ENCODE measurements at places on chromosomes 6 and 20.

GRCh38 chr6:2462831-2463230 lies 217.4 kb upstream of the GMDS start:
- H3K27me3 ChIP-seq, result no peaks in the 10 kb centered on the region
- DNase-seq, result no peak
- H3K36me3 ChIP-seq, result no peaks in the 10 kb centered on the region
- H3K4me3 ChIP-seq, result no peak overlapping the region
- no peaks in the 10 kb centered on the region for H3K4me1 ChIP-seq
- no peak overlapping the region for H3K27ac ChIP-seq

- H3K4me3 ChIP-seq, result no peak overlapping the region
- no peaks in the 10 kb centered on the region for H3K27me3 ChIP-seq
- peak; percentile 69 for DNase-seq
- H3K4me1 ChIP-seq, result peaks cover 3% of the 10 kb centered on the region
Observed at GRCh38 chr6:6724539-6725467, 136.3 kb downstream of the LY86 start.

- no peak for DNase-seq
- H3K27me3 ChIP-seq, result no peaks in the 10 kb centered on the region
- no peak overlapping the region for H3K27ac ChIP-seq
- peaks cover 18% of the 10 kb centered on the region for H3K4me1 ChIP-seq
- H3K36me3 ChIP-seq, result no peaks in the 10 kb centered on the region
Observed at GRCh38 chr6:72559067-72559466, 62.8 kb upstream of the KCNQ5 start.

DNA sequence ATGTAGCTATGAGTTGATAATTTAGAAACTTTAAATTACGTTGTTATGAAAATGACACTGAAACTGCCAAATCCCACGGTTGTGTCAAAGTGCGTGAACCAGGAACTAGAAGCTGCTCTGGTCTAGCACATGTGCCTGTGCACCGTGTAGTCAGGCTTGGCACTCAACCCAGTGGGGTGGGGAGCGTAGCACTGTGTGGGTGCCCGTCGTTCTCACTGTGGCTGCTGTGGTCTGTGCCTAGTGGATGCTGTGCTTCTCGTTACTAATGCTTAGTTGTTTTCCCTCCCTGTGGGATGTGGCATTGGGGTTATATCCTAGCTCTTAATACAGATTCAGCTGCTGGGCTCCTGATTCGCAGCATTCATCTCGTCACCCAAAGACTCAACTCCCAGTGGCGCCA lies 46.2 kb upstream of the ADIG start:
- no peaks in the 10 kb centered on the region for H3K4me1 ChIP-seq
- H3K27ac ChIP-seq, result no peak overlapping the region
- no peak for DNase-seq
- no peaks in the 10 kb centered on the region for H3K27me3 ChIP-seq

DNA sequence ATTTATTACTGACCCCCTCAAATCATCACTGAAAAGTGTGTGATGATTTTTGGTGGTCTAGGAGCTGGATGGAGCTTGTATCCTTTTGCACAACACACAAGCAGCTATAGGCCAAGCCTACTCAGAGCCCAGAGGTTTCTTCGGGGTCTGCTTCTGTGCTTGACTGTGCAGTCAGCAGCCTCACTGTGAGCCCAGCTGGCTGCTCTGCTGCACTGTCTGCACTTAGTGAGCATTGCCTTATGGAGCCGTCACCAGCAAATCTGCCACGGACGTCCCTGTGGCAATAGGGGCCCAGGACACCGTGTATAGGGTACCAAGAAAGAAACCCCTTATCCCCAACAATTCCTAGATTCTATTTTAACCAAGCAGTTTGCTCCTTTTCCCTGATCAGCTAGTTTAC lies 38.6 kb upstream of the GMPR start:
- DNase-seq, result no peak
- no peaks in the 10 kb centered on the region for H3K36me3 ChIP-seq
- peaks cover 58% of the 10 kb centered on the region for H3K27me3 ChIP-seq
- no peak overlapping the region for H3K27ac ChIP-seq
- H3K4me3 ChIP-seq, result no peak overlapping the region
- peaks cover 7% of the 10 kb centered on the region for H3K4me1 ChIP-seq

GRCh38 chr6:13412639-13413465 lies 74.5 kb downstream of the GFOD1 start:
- no peaks in the 10 kb centered on the region for H3K27me3 ChIP-seq
- H3K4me1 ChIP-seq, result peaks cover 14% of the 10 kb centered on the region
- no peaks in the 10 kb centered on the region for H3K36me3 ChIP-seq
- no peak overlapping the region for H3K27ac ChIP-seq
- no peak overlapping the region for H3K4me3 ChIP-seq

GRCh38 chr6:162700966-162701365 lies 26.6 kb downstream of the PRKN start:
- no peak for DNase-seq
- no peaks in the 10 kb centered on the region for H3K27me3 ChIP-seq
- H3K27ac ChIP-seq, result no peak overlapping the region
- H3K4me3 ChIP-seq, result no peak overlapping the region
- peaks cover 3% of the 10 kb centered on the region for H3K4me1 ChIP-seq

DNA sequence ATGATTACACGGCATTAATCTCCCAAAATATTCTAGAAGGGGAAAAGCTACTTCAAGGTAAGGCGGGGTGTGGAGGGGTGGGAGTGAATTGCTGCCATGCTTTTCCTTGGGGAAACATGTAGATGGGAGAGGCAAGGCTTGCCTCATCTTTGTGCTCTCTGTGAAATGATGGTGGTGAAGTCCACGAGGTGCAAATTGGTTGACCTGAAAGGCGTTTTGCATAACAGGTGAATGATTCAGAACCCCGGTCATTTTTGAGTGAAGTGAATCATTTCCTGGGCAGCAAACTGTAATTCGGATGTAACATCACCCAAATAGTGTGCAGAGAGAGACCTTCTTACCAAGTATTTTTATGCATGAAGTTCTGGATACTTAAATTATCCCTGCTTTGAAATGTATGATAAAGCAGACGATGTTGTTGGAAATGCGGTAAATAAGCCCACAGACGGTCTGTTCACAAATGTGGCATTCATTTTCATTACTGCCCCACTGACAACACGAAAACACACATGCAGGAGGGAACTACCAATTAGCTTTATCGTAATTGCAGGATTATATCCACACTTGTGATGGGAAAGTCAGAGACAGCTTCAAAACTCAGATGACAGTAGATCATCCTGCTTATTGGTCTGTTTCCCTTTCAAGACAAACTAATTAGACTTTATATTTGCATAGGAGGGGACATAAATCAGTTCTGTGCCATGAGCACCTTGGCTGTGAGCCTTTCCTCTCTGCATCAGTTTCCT lies 3.0 kb downstream of the CDH4 start:
- H3K27me3 ChIP-seq, result peaks cover 16% of the 10 kb centered on the region
- peaks cover 6% of the 10 kb centered on the region for H3K4me1 ChIP-seq
- H3K4me3 ChIP-seq, result no peak overlapping the region
- DNase-seq, result no peak
- H3K27ac ChIP-seq, result no peak overlapping the region

GRCh38 chr20:37880726-37881591 lies 22.0 kb upstream of the VSTM2L start:
- H3K4me1 ChIP-seq, result peaks cover 5% of the 10 kb centered on the region
- no peaks in the 10 kb centered on the region for H3K27me3 ChIP-seq
- H3K36me3 ChIP-seq, result no peaks in the 10 kb centered on the region

- DNase-seq, result no peak
- no peaks in the 10 kb centered on the region for H3K36me3 ChIP-seq
- no peak overlapping the region for H3K27ac ChIP-seq
- no peak overlapping the region for H3K4me3 ChIP-seq
- H3K4me1 ChIP-seq, result no peaks in the 10 kb centered on the region
Observed at GRCh38 chr20:56422076-56422823, 10.2 kb downstream of the CASS4 start.

- no peak overlapping the region for H3K27ac ChIP-seq
- no peak for DNase-seq
- H3K4me3 ChIP-seq, result no peak overlapping the region
- no peaks in the 10 kb centered on the region for H3K27me3 ChIP-seq
Observed at GRCh38 chr6:143198312-143198711, 137.6 kb downstream of the AIG1 start.

DNA sequence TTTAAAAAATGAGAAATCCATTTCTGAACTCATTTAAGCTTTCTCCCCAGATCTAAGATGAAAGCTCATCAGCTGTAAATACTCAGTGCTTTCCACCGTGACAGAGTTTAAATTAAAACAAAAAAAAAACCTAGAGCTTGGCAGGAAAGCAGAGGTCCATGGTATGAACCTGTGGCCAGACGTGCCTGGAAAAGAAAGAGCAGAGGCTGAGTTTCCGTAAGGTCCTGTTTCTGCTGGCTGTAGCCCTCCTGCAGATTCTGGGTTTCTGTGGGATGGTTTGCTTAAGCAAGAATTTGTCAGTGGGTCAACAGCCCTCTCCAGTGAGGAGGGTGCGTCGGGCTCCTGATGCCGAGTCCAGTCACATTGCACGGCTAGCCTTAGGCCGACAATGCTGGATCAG lies 383.2 kb downstream of the SAMD5 start:
- no peaks in the 10 kb centered on the region for H3K36me3 ChIP-seq
- H3K27me3 ChIP-seq, result no peaks in the 10 kb centered on the region
- H3K4me1 ChIP-seq, result no peaks in the 10 kb centered on the region
- no peak overlapping the region for H3K4me3 ChIP-seq
- no peak overlapping the region for H3K27ac ChIP-seq
- DNase-seq, result no peak

GRCh38 chr6:30964075-30964474 lies 19.4 kb upstream of the MUC21 start:
- H3K4me3 ChIP-seq, result no peak overlapping the region
- H3K27me3 ChIP-seq, result peaks cover 2% of the 10 kb centered on the region
- no peaks in the 10 kb centered on the region for H3K4me1 ChIP-seq
- no peaks in the 10 kb centered on the region for H3K36me3 ChIP-seq
- H3K27ac ChIP-seq, result no peak overlapping the region

- no peak overlapping the region for H3K27ac ChIP-seq
- no peaks in the 10 kb centered on the region for H3K4me1 ChIP-seq
- no peak overlapping the region for H3K4me3 ChIP-seq
- H3K27me3 ChIP-seq, result no peaks in the 10 kb centered on the region
Observed at GRCh38 chr20:40317156-40317790, 371.8 kb downstream of the MAFB start.

DNA sequence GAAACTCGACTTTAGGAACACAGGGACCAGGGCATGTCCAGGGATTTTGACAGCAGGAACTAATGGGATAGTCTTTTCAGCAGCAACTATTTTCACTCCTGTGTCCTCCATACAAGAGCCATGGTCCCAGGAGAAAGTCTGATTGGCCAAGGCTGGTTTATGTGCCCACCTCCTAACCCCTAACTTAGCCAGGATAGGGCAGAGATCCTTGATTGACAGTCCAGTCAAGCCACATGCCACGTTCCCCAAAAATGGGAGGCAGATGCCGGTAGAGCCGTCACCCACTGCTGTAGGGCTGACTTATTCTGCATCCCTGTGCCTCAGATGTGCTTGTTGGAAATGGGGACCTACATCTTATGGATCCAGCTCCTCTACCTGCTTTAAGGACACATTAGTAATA lies 22.3 kb downstream of the SLC2A10 start:
- DNase-seq, result no peak
- no peaks in the 10 kb centered on the region for H3K36me3 ChIP-seq
- no peaks in the 10 kb centered on the region for H3K27me3 ChIP-seq
- no peaks in the 10 kb centered on the region for H3K4me1 ChIP-seq
- H3K4me3 ChIP-seq, result no peak overlapping the region
- no peak overlapping the region for H3K27ac ChIP-seq

- no peak for DNase-seq
- no peaks in the 10 kb centered on the region for H3K36me3 ChIP-seq
- H3K4me1 ChIP-seq, result no peaks in the 10 kb centered on the region
- no peaks in the 10 kb centered on the region for H3K27me3 ChIP-seq
- H3K4me3 ChIP-seq, result no peak overlapping the region
- no peak overlapping the region for H3K27ac ChIP-seq
Observed at GRCh38 chr6:16969699-16970655, 131.9 kb upstream of the STMND1 start.

DNA sequence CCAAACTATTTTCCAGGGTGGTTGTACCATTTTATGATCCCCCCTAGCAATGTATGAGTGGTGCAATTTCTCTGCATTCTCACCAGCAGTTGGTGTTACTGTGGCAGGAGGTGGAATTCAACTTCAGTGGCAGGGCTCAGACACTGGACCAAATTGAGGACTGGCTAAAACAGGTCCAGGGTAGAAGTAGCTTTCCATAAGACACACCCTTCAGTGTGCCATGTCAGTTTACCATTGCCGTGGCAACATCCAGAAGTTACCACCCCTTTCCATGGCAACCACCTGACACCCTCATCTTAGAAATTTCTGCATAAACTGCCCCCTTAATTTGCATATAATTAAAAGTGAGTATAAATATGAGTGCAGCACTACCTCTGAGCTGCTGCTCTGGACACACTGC lies 180.7 kb upstream of the GGTLC1 start:
- no peaks in the 10 kb centered on the region for H3K36me3 ChIP-seq
- DNase-seq, result no peak
- no peak overlapping the region for H3K4me3 ChIP-seq
- H3K4me1 ChIP-seq, result peaks cover 3% of the 10 kb centered on the region

- H3K4me1 ChIP-seq, result no peaks in the 10 kb centered on the region
- no peak overlapping the region for H3K4me3 ChIP-seq
- H3K27ac ChIP-seq, result no peak overlapping the region
- peak; percentile 80 for DNase-seq
- no peaks in the 10 kb centered on the region for H3K27me3 ChIP-seq
Observed at GRCh38 chr20:3710703-3711483, 1.5 kb downstream of the SIGLEC1 start.

DNA sequence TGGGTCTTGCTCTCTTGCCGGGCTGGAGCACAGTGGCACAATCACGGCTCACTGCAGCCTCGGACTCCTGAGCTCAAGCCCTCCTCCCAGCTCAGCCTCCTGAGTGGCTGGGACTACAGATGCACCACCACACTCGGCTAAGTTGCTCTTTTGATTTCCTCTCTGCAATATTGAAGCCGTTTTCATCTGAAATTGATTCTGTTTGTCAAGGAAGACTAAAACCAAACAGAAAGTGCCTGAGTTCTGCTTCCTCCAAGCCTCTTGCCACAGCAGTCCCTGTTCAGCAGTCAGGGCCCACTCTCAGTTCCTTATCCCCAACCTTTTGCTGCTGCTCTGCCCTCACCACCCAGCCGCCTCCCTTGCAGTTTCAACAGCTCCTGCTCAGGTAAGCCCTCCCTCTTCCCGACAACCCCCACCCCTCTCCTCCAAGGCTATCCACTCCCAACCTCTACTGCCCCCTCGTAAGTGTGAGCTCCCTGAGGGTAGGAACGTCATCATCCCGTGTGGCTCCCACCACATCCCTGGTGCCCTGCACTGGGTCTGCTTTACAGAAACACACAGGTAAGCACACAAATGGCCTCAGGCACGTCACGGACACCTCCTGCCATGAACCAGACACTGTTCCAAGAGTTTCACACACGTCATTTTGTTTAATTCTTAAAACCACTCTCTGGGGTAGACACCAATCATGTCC lies 70.7 kb upstream of the TAB2 start:
- no peaks in the 10 kb centered on the region for H3K36me3 ChIP-seq
- no peak overlapping the region for H3K4me3 ChIP-seq
